ENCODE measurements at places on chromosomes 3 and 15.

DNA sequence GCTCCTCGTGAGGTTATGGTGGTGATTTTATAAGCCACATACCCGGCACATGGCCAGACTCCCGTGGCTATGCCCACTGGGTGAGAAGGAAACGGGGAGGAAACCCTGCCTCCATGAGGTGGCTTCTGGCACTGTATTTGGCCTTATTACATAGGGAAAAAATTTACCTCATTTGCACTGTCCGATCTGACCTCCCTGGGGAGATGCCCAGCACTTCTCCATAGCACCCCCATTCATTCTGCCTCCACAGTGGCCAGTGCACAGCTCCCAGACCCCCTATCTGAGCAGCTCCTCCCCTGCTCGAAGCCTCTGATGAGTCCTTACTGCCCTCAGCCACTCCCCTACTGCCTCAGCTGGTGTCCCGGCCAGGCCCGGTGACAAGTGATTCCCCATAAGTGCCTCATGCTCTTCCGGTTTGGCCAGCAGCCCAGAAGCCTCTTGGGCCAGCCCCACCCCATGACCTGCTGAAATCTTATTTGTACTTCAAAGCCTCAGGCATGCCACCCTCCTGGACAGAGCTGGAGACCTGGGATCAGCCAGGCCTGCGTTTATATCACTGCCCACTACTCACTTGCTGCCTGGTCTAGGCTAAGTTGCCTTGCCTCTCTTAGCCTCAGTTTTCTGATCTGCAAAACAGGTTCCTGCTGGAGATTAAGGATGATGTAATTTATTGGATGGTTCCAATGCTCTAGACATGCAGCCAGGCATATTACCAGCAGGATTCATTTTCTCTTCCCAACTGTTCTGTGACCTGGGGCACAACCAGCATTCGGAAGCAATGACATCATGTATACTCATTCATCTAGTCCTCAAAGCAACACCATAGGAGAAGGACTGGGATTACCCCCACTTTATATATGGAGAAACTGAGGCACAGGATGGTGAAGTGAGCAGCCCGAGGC is 30.6 kb upstream of the SLC6A6 start:
- no peak for DNase-seq

DNA sequence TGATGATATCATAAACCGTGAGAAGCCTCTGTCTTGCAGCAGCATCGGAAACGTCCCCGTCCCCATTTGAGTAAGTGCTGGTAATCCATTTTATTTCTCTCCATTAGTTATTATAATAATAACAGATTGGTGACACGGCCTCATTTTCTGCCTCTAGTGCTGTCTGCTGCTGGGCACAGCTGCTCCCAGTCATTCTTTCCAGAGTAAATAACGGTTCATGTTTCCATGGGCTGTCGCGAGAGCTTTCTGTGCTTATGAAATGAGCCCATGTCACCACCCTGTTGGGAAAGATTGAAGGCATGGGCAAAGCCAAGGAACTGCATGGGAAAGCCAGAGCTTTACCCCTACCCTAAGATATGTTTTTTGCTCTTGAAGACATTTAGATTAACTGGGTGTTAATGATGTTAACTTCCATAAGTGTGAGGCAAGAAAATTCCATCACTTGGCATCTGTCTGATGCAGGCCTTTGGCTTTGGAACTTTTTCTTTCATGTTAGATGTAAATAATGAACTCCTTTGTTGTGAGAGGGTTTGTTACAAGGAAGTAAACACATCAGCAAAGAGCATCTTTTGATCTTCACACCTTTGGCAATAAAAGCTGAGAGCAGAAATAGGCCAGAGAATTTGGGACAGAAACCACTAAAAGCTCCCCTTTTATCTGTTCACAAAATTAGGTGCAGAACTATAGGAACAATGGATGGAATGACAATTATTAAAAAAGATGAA is 141.8 kb downstream of the FILIP1L start:
- no peak for DNase-seq

- DNase-seq, result no peak
Observed at GRCh38 chr3:74591342-74591741, 23.1 kb downstream of the CNTN3 start.

GRCh38 chr3:187783098-187783497 is 37.8 kb upstream of the BCL6 start:
- no peak for DNase-seq

DNA sequence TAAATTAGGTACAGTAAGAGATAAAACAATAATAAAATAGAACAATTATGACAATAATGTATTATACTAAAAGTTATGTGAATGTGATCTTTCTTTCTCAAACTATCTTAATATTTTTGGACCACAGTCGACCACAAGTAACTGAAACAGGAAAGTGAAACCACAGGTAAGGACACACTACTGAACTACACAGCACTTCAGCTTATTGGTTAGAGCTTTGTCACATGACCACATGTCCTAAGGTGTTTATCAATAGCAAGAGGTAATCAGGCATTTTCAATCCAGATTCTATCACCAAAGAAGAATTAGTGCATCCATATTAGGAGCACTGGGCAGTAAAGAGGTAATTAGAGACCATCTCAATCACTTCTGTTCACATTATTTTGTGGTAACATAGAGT is 392.8 kb downstream of the RSL24D1 start:
- no peak for DNase-seq

DNA sequence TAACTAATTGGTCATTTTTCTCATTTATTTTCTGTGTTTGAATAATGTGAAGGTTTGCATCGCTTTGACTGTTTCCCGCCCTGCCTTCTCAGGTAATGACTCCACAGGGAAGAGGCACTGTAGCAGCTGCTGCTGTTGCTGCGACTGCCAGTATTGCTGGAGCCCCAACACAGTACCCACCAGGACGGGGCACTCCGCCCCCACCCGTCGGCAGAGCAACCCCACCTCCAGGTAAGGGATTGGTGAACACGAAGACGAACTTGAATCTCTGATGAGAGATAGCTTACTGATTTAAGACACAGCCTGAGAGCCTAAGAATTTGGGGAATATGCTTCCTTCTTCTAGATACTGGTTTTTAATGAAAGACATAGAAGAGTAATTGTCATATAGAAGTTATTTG is 22.9 kb downstream of the SNRPN start:
- DNase-seq, result no peak

- DNase-seq, result no peak
Observed at GRCh38 chr15:27549746-27550145, 549.4 kb downstream of the OCA2 start.

GRCh38 chr15:68378595-68378994 is 53.4 kb downstream of the ITGA11 start:
- DNase-seq, result no peak

DNA sequence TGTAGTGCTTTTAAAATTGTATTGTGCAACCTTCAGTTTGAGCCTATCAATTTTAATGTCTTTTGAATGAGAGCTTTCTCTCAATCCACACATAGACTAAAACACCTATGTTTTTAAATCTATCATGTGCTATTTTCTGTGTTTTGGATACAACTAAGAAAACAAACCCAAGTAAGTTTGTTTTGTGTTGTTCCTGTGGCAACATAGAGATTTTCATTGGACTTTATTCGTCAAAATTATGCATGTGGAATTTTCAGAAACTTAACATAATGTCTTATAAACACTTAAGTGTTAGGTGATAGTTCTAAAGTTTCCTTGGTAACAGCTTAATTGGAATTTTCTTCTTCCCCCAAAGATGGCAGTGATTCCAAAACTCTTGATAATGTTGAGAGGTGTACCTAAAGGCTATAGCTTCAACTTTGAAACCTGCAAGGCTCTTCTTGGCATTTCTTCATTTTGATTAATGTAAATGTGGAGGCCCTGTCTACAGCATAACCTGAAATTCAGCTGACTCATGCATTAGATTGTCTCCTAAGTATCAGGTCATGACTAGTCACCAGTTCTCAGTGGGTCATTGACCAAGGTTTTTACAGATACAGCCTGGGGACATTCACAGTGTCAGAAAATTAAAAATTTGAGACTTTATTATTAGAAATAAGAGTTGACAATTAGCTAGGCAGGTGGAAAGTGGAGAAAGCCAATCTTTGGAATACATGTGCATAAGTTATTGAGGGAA is 44.4 kb downstream of the COL6A5 start:
- DNase-seq, result no peak

DNA sequence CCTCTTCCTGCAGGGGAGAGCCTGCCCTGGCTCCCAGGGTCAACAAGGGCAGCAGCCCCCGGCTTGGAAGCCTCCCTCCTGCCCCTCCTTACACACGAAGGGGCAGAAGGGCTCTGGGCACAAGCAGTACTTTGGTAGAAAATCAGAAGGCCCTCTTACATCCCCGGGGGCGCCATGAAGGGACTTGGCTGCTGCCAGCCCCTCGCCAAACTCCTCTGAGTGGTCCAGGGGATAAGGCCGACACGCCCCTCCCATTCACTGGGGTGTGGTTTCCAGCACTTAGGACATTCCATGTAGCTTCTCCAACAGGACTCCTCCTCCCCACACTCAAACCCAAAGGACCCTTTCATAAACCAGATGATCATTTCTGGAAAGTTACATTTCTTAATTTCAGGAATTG is 1.2 kb upstream of the ST8SIA2 start:
- no peak for DNase-seq

- DNase-seq, result no peak
Observed at GRCh38 chr3:194109192-194109863, 26.6 kb upstream of the HES1 start.

DNA sequence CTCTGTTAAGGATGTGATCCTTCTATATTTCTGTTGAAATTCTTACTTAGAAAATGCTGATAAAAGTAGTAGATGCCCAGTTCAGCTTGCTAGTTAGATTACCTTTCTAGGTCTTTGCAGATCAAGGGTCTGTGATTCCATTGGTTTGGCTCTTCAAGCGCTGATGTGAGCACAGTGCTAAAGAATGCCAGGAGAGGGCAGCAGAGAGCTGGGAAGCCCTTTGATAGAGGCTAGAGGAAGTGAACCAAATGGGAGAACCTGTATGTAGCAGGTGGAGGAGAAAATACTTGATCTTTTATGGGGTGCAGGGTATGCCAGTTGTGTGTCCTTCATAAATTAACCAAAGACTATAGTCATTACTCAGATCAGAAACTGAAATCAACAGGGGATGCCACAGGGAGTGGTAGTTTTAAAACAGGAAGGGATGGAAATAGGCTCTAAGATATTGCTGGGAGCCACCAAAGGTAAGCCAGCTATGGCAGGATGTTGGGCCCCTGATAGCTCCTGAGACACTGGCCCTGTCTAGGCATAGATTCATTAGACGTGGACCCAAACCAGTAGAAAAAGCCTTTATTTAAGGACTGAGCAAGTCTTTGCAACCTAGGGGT is 677.4 kb downstream of the SQOR start:
- DNase-seq, result peak; percentile 61

DNA sequence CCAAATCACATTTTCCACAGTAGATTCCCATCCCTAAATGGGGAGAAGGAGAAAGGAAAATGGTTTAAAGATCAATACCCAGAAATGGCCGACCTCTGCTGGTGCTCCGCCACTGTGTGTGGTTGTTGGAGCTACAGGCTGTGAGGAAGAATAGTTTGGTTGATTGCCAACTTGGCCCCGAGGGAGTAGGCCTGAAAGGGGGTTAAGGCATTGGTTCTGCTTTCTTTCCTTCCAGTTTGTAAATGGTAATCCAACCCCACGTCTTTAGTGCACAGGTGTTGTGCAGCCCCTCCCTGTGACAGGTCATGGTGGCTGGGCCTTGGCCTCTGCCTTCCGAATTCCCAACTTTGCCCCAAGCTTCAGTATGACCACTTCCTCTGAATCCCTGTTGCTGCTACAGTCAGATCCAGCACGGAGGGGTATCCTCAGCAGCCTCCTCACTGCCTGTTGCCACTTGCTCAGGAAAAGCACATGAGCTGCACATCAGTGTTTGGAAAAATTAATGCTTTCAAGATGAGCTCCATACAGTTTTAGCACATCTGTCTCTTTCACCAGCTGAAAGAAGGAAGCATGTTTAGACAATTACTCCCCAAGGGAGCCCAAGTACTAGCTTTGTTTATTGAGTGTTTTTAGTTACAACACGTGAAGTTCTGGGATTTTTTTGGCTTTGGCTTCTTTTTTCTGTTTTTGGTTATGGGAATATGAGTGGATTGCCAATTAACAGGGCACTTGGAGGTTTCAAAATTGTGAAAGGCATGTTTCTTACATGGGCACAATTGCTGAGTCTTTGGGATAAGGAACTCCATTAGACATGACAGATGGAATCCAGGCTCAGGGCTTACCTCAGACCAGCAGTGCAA is 92.3 kb upstream of the ROPN1 start:
- DNase-seq, result no peak

GRCh38 chr3:167684388-167684993 is 30.7 kb upstream of the WDR49 start:
- DNase-seq, result no peak
